Fibroblast of skin of left quadriceps (primary cell): ENCODE measurements at places on chromosomes 13 and 19.

GRCh38 chr19:41206456-41206855 is 12.6 kb upstream of the AXL start:
- DNase-seq: no peak

GRCh38 chr19:1874554-1875185 is 10.6 kb downstream of the ABHD17A start:
- no peak for DNase-seq

GRCh38 chr19:6602729-6603114 is 11.8 kb upstream of the CD70 start:
- DNase-seq: no peak

DNA sequence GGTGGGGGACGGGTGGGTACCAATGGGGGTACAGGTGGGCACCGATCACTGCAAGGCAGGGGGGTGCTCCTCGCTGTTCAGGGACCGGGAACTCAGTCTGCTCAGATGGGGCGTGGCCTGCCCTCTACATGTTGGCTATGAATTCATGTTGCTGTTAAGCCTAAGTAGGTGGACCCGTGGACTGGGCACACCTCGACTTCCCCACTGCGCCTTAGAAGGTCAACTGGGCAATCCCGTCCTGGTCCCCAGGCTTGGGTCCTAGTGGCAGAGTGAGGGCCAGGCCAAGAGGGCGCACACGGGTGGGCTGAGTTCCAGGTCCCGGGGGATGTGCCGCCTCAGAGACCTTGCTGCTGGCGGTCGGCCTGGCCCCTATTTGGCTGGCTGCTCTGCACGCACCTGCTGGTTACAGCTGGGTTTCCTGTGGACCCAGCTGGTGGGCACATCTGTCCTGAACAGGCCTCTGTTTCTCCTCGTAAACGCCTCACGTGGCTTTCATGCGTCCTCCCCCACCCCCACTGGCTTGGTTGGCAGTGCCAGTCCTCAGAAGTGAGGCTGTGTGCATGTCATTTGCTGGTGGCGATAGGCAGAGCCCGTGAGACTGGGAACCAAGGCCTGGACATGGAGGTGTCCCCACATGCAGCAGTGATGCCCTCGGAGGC is 13.5 kb upstream of the ZNF554 start:
- no peak for DNase-seq
